ENCODE measurements at places on chromosomes 7 and 10.

DNA sequence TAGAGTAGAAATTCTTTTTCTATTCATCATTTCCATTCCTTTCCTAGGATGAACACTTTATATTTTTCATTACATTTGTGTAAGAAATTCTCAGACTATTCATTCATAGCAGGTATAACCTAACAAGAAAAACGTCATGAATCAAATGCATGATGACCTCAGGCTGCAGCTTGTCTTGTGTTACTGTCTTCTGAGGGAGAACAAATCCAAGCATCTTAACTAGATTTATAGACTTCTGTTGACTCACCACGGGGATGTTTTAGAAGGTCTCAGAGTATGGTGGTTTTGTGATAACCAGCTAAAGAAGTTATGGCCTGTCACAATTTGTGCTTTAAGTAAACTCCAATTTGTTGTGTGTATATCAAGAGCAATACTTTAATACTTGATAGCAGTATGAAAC is 102.7 kb downstream of the ANKRD7 start:
- DNase-seq, result no peak

DNA sequence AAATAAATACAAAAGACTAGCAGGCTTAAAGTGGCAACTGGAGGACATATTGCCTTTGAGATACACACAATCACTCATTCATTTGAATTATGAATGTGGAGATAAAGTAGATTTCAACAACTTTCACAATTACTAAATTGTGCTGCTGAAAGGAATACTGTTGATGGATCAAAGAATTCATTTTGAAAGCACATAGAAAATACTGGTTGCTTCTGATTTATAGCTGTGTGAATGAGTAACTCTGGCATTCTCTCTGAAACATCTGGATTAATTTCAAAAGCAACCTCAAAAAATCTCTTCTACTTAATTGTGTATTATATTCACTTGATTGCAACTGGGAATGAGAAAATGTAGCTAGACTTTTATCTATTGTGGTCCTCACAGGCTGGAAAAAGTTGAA is 397.6 kb downstream of the THSD7A start:
- DNase-seq, result no peak

GRCh38 chr7:81846398-81846797 is 76.6 kb upstream of the HGF start:
- no peak for DNase-seq

DNA sequence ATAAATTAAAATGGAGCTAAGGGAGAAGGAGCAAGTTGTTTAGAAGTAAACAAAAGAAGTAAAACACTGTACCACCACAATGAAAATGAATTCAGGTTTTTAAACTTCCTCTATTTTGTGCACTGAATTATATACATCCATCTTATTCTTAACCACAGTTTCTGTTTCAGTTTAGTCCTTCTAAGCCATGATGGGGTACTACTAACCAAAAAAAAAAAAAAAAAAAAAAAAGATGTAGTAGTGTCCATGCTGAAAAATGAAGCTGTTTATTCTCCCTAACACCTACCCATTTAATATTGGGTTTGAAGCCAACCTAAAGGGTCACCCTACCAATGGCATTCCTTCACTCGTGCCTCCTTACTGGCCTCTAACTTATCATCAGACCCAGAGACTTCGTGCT is 3.4 kb upstream of the BMPR1A start:
- DNase-seq, result no peak

DNA sequence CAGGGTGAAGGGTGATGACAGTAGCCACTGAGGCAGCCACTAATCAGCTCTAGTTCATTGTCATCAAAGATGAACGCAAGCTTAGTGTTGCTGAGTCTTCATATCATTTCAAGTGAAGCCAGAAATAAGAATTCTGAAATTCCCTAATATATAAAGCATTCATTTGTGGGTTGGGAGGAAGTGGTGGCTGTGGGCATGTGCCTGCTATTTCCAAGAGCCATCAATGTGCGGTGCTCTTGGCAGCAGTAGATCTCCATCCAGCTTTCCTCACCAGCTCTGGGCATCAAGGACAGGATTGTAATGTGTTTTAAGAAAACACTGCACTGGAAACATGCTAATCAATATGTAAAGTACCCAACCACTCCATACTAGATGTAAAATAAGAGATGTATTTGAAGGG is 202.5 kb upstream of the AHR start:
- DNase-seq, result no peak

DNA sequence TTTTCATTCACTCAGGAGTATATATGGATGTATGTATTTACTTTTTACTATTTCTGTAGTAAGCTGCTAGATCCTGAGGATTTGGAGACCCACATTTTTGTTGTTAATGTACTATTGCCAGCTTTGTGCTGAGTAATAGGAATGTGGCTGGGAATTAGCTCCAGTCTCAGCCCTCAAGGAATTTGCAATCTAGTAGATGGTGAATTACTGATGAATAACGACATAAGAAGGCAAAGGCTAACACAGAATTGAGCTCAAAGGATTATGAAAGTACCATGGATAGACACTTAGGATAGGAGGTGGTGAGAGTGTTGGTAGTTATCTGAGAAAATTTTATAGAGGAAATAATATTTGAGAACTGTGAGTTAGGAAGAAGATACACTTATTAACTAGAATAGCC is 19.9 kb downstream of the CASD1 start:
- no peak for DNase-seq

Measured in G401 (cell line).